Foreskin fibroblast (primary cell): ENCODE measurements at places on chromosomes 11 and 22.
A peak's percentile ranks its signal among the peaks of the same experiment; 100 is the strongest.

GRCh38 chr11:69918938-69919650 is 99.9 kb upstream of the FGF3 start:
- peak; percentile 80 for DNase-seq

- DNase-seq = peak; percentile 85
Measured at GRCh38 chr22:29359469-29359868, 28.9 kb downstream of the AP1B1 start.

DNA sequence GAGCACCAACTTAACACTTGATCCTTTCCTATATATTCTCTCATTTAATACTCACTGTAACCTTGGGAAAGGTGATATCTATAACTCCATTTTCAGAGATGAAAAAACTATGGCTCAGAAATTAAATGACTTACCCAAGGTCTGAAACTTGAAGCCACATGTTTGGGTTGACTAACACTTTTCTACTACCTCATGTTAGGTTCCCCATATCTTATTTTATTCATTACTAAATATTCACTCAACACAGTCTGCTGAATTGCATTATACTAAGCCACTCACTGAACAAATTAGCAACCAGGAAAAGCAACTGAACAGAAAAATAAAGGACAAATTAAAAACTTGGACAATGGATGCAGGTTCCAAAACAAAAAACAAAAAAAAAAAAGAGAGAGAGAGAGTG is 59.9 kb downstream of the FAM168A start:
- DNase-seq = no peak

DNA sequence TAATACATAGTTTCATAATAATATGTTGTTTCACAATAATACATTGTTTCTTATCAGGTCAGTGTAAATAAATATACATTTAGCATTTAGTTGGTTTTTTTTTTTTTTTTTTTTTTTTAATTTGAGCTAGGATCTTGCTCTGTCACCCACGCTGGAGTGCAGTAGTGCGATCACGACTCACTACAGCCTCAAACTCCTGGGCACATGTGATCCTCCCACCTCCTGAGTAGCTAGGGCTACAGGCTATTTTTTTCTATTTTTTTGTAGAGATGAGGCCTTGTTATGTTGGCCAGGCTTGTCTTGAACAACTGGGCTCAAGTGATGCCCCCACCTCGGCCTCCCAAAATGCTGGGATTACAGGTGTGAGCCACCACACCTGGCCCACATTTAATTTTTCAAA is 43.5 kb downstream of the MIAT start:
- no peak for DNase-seq

DNA sequence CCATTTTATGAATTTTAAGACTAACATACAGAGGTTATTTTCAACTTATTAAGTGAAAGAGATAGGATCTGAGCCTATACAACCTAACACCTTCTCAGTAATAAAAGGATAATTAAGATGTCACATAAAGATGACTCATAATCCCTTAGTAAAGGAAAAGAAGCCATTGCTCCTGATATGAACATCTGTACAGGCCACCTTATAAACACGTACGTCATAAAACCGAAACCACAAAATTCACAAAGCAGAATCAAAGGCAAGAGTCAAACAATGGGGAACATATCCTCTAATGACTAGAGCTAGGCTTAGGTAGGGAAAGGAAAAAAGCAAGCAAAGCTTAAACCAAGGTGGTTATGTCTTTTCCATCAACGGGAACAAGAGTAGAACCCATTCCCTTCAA is 103.5 kb downstream of the KCNA4 start:
- DNase-seq = no peak

- no peak for DNase-seq
Measured at GRCh38 chr11:86476109-86476861, 101.6 kb downstream of the CCDC81 start.

- no peak for DNase-seq
Measured at GRCh38 chr11:117418737-117419481, 91.3 kb downstream of the CEP164 start.

DNA sequence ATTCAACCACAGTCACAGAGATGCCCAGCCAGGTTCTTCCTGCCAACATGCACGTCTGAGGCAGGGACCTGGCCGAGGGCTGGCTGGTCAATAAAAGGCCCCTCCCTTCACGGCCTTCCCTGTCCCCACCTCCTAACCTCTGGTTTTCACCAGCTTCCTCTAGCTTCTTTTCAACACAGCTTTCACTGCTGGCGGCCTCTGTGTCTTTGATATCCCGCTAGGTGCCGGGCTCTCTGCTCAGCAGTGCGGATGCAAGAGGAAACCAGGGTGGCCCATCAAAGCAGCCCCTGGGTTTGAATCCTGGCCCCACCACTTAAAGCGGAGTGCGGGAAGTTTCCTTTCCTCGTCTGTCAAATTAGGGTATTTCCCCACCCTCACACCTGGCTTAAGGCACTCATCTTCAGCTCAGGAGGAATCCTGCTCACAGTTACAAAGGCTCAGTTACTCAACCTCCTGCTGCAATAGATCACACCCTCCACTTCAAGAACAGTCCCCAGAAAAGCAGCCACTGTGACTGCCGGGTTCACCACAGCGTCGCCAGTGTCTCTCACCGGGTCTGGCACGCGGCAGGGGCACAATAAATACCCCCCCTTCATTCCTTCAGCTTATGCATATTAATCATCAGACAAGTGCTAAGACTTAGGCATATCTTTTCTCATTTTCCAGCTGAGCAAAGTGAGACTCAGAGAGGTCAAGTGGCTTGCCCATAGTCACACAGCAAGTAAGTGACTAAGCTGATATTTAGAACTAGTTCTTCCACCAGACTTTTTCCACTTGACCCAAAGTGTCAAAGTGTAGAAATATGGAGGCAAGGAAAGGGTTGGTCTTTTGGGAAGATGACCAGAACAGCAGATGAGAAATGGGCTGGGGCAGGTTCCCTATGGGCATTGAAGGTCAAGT is 45.7 kb downstream of the TXN2 start:
- DNase-seq = no peak

DNA sequence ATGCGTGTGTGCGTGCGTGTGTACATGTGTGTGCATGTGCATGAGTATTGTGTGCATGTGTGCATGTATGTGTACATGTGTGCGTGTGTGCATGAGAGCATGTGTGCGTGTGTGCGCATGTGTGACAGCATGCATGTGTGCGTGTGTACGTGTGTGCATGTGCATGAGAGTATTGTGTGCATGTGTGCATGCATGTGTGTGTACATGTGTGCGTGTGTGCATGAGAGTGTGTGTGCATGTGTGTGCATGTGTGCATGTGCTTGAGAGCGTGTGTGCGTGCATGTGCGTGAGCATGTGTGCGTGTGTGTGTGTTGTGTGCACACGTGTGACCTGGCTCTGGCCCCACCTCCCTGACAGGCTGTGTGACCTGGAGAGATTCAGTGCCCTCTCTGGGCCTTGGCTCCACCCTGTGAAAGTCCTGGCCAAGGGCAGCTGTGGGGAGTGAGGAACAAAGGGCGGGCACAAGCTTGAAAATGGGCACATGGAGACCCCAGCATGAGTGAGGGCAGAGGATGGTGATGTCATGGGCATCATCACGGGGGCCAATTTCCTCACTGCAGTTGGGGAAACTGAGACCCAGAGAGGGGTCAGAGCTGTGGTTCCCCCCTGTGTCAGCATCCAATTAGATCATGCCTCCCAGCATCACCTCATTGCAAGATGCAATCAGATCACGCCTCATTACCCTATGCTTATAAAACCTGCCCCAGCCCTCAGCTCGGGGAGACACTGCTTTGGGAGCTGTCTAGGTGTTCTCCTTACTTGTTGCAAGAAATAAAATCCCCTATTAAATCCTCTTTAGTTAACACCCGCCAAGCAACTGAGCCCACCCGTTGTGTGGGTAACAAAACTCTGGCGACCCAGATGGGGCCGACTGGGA is 658 bp downstream of the ACY3 start:
- DNase-seq = no peak

GRCh38 chr11:2928605-2929530 is at the start of gene PHLDA2:
Gene PHLDA2 (minus strand): TSS chr11:2929420. CDS start chr11:2929364, 56 bp downstream.
- DNase-seq = peak; percentile 89

GRCh38 chr11:77819921-77820564 is 479 bp downstream of the RSF1 start:
- peak; percentile 8 for DNase-seq

- no peak for DNase-seq
Measured at GRCh38 chr22:30596886-30597285, 5.2 kb upstream of the PES1 start.

DNA sequence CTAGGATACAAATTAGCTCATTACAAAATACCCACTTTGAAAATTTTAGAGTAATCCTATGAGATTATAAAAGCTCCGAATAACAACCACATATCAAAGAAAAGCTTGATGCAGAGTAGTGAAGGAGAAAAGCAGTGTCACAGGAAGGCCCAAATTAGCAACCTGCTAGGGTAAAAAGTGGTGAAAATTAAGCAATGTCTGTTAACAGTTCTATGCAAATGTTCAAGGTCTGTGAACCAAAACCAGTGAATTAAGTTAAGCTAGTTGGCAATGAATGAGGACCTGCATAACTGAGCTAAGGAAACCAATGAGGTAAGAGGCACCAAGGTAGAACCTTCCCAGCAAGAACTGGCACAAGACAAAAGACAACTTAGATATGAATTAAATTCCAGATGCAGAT is 29.6 kb downstream of the PRDM10 start:
- DNase-seq = no peak
